ENCODE measurements at places on chromosomes 13 and 19. TPM values are rescaled to one million over a fixed set of nuclear protein-coding genes. Genes with fewer than 3 reads are reported as not detected.
A peak's percentile ranks its signal among the peaks of the same experiment; 100 is the strongest.

PNMA8B gene
- total RNA-seq, result 1.9 TPM

ZNF585A gene
- total RNA-seq, result 4.2 TPM

LAMP1 gene
- total RNA-seq, result 313 TPM

GGN gene
- 2.8 TPM for total RNA-seq

NTF4 gene
- total RNA-seq, result 7.3 TPM

ZNF85 gene
- total RNA-seq, result 15.3 TPM

F2RL3 gene
- not detected for total RNA-seq

- no peaks in the 10 kb centered on the region for H3K36me3 ChIP-seq
- no peak for DNase-seq
- H3K4me3 ChIP-seq, result no peak overlapping the region
- H3K27ac ChIP-seq, result no peak overlapping the region
- no peaks in the 10 kb centered on the region for H3K4me1 ChIP-seq
- no peaks in the 10 kb centered on the region for H3K27me3 ChIP-seq
Observed at GRCh38 chr13:77975358-77976042, 56.9 kb upstream of the EDNRB start.

- peaks cover 16% of the 10 kb centered on the region for H3K36me3 ChIP-seq
- no peak overlapping the region for H3K27ac ChIP-seq
- no peaks in the 10 kb centered on the region for H3K4me1 ChIP-seq
- DNase-seq, result no peak
- H3K27me3 ChIP-seq, result no peaks in the 10 kb centered on the region
Observed at GRCh38 chr19:7560255-7560654, 24.7 kb downstream of the PNPLA6 start.

DNA sequence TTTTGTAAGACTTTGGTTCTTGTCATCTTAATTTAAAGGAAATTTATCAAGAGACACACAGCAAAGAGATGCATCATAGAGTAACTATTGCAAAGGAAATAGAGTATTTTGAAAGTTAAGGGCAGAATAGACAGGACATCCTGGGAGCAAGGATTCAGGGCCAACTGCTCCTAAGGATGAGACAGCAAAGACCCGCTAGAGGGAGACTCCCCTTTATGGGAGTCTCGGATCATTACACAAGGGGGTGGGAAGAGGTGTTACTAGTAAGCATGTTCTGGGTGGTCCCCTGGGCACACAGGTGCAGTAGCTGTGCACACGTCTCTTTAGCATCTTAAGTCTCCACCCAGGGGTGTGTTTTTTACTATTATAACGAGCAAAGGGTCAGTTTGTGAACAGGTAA, 9.6 kb downstream of the ZSCAN5C start:
- no peak overlapping the region for H3K27ac ChIP-seq
- no peaks in the 10 kb centered on the region for H3K27me3 ChIP-seq
- no peak for DNase-seq

GRCh38 chr13:107743526-107743925, 471.8 kb downstream of the LIG4 start:
- DNase-seq, result no peak
- H3K36me3 ChIP-seq, result no peaks in the 10 kb centered on the region
- no peak overlapping the region for H3K4me3 ChIP-seq
- no peaks in the 10 kb centered on the region for H3K27me3 ChIP-seq
- no peak overlapping the region for H3K27ac ChIP-seq

GRCh38 chr19:42006569-42006968, 12.5 kb upstream of the ATP1A3 start:
- H3K27ac ChIP-seq, result no peak overlapping the region
- no peak for DNase-seq
- H3K4me3 ChIP-seq, result no peak overlapping the region
- H3K27me3 ChIP-seq, result peaks cover 4% of the 10 kb centered on the region
- H3K4me1 ChIP-seq, result no peaks in the 10 kb centered on the region

- H3K27me3 ChIP-seq, result no peaks in the 10 kb centered on the region
- peak; percentile 54 for DNase-seq
- H3K4me3 ChIP-seq, result peak overlapping the region; percentile 32
- peaks cover 14% of the 10 kb centered on the region for H3K4me1 ChIP-seq
- no peaks in the 10 kb centered on the region for H3K36me3 ChIP-seq
Observed at GRCh38 chr19:5536337-5536894, 31.3 kb downstream of the TINCR start.

- peak overlapping the region; percentile 66 for H3K27ac ChIP-seq
- H3K4me3 ChIP-seq, result no peak overlapping the region
- peaks cover 8% of the 10 kb centered on the region for H3K36me3 ChIP-seq
- H3K4me1 ChIP-seq, result peaks cover 3% of the 10 kb centered on the region
Observed at GRCh38 chr19:19276386-19276785, 3.3 kb upstream of the TM6SF2 start.

DNA sequence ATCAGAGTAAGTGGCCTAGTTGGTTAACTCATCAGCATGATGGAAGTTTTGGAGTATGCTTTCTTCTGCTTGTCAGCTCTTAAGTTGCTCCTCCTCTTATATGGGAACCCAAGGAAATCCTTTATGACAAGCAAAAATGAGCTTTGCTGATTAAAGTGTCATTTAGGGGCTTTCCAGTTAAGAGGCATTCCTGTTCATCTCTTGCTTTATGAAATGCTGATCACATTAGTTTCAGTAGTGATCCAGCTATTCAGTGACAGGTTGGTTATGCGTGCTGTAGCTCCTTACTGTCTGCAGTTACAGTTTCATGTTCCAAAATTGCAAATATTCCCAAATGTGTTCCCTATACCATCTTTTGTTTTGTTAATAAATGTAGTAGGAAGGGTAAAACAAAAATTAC, 146.6 kb downstream of the CDK8 start:
- H3K27me3 ChIP-seq, result no peaks in the 10 kb centered on the region

DNA sequence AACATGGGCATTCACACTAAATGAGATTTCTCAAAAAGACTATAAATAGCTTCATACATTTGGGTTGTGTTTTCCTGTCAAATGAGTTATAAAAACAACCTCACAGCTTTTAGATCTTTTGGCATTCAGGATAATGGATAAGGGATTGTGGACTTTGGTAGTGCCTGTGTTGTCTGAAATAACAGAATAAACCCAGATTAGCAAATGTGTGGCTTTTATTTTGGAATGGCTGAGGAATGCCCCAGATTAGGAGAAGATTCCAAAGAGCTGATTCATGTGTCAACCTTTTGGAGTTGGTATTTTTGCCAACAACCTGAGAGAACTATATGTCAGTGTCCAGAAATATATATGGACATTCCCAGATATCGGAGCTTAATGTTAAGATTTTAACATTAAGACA, 164.7 kb downstream of the MTUS2 start:
- H3K4me3 ChIP-seq, result no peak overlapping the region
- H3K36me3 ChIP-seq, result no peaks in the 10 kb centered on the region
- no peaks in the 10 kb centered on the region for H3K27me3 ChIP-seq
- no peaks in the 10 kb centered on the region for H3K4me1 ChIP-seq
- no peak for DNase-seq
- H3K27ac ChIP-seq, result no peak overlapping the region

DNA sequence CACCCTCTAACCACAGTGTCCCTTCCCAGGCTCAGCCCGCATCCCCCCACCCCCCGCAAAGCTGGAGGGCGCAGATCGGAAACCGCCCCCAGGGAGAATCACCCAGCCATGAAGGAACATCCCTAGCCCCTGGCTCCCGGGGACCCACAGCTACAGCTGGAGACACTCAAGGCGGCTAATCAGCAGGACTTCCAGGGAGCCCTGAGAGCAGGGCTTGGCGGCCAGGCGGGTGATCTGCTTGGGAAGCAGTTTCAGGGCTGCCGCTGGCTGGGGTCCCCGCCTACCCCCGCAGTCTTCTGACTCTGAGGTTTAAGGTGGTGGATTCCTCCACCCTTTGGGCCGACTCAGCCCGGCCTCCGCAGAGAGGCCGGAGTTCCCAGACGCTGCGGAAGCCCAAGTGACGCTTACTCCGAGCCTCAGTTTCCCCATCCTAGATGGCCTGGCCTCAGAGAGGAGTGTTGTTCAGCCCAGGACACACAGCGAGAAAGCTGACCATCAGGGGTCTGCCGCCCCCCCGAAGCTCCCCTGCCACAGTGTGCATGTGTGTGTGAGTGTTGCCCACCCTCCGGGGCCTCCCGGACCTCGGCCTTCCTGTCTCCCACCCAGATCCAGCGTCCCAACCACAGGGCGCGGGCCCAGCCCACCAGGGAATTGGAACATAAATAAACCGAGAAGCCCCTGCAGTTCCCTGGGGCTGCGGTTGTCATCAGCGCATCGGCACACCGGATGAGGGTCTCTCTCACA, 9.8 kb downstream of the FUT6 start:
- DNase-seq, result no peak
- no peaks in the 10 kb centered on the region for H3K36me3 ChIP-seq
- H3K4me3 ChIP-seq, result no peak overlapping the region
- no peak overlapping the region for H3K27ac ChIP-seq
- H3K4me1 ChIP-seq, result peaks cover 13% of the 10 kb centered on the region
- no peaks in the 10 kb centered on the region for H3K27me3 ChIP-seq

DNA sequence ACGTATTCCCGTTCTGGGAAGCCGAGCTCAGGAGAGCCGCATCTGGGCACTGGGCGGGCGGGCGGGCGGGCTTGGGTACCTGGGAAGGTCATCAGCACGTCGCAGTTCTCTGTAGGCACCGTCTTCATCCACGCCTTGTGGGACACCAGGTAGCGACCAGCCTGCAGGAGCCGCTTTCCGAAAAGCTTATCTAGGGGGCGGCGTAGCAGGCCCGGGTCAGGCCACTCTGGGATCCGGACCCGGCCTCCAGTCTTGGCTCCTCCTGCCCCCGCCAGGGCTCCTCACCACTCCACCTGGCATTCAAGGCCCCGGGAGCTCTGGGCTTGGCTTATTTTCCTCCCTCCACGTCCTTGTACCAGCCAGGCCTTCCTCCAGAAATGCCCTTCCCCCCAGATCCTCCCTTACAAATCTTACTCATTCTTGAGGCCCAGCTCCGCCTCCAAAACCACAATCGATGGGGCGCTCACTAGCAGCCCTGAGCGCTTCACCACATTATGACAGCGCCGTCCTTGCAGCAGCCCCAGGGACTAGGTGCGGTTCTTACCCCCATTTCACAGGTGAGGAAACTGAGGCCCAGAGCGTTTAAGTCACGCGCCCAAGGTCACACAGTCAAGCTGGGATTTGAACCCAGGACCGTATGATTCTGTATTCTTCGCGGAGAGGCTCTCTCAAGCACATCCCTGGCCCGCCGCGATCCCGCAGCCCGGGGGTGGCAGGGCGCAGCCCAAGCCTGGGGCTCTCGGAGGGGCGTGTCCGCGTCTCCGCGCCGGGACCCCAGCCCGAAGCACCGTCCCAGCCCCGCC, 843 bp downstream of the ANO8 start:
- H3K27ac ChIP-seq, result peak overlapping the region; percentile 46
- peak overlapping the region; percentile 78 for H3K4me3 ChIP-seq
- no peaks in the 10 kb centered on the region for H3K27me3 ChIP-seq
- peaks cover 19% of the 10 kb centered on the region for H3K4me1 ChIP-seq
- DNase-seq, result peak; percentile 75
- H3K36me3 ChIP-seq, result no peaks in the 10 kb centered on the region

- no peaks in the 10 kb centered on the region for H3K27me3 ChIP-seq
- peaks cover 4% of the 10 kb centered on the region for H3K36me3 ChIP-seq
- peaks cover 8% of the 10 kb centered on the region for H3K4me1 ChIP-seq
- DNase-seq, result no peak
Observed at GRCh38 chr19:12959481-12959880, 2.5 kb upstream of the GADD45GIP1 start.

DNA sequence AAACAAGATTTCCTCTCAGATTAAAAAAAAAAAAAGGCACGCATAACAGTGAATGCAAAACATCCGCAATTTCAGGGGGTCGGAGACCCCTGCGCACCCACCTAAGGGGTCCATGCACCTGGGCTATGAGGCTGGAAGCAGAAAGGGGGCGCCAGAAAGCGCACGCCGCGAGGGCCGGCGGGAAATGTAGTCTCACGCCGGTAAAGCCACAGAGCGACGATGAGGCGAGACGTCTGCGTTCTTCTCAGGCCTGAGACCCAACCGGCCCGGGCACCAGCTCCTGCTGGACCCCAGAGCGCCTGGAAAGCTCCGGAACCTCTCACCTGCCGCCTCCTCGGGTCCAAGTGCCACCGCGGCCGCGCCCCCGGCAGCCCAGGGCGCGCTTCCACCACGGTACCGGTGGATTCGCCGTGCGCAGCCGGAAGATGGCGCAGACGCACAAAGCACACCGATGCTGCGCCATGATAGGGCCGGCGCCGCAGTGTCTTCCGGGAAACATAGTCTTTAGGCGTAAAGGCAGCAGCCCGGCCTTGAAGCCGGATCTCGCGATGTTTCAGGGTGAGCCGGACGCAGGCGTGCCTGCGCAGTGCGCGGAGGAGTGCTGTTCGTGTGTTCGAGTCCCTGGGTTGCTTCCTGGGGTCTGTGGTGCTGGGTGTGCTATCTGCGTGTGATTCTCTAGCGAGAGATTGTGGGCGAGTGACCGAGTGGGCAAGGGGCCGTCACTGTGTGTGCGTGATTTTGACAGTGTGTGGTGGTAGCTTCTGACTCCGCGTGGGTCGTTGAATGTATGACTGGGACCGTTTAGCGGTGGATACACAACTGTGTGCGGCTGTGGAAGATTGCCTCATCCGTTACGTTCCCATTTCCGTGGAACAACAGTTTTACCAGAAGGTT, at the start of gene ZNF582:
Gene ZNF582 (minus strand): TSS at position 416 of the 894 bp plus-strand sequence. CDS start 1,782 bp downstream, outside the sequence.
- H3K4me3 ChIP-seq, result peak within 1 kb of the TSS; percentile 83
- H3K27me3 ChIP-seq, result no peaks in the 10 kb centered on the region
- peak within 1 kb of the TSS; percentile 75 for H3K27ac ChIP-seq
- H3K4me1 ChIP-seq, result peaks cover 3% of the 10 kb centered on the region

DNA sequence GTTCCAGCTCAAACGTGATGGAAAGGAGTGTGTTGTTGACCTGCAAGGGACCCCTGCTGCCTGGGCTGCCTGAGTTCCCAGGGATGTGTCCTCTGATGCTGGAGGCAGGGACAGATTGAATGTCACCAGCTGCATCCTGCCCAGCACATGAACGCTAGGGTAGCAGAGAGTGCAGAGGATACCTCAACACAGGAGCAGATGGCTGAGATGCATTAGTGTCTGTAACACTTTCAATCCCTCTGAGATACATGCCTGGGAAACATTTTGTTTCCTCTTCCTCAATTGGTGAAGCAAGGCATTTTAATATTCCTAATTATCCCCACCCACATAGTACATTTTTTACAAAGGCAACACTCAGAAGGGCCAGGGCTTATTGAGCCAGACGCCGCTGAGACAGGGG, 106.4 kb upstream of the UBL3 start:
- H3K27me3 ChIP-seq, result peaks cover 24% of the 10 kb centered on the region
- H3K27ac ChIP-seq, result no peak overlapping the region
- no peaks in the 10 kb centered on the region for H3K4me1 ChIP-seq
- DNase-seq, result no peak
- H3K36me3 ChIP-seq, result no peaks in the 10 kb centered on the region
